ENCODE measurements at places on chromosomes 3 and 15.
A peak's percentile ranks its signal among the peaks of the same experiment; 100 is the strongest.

DNA sequence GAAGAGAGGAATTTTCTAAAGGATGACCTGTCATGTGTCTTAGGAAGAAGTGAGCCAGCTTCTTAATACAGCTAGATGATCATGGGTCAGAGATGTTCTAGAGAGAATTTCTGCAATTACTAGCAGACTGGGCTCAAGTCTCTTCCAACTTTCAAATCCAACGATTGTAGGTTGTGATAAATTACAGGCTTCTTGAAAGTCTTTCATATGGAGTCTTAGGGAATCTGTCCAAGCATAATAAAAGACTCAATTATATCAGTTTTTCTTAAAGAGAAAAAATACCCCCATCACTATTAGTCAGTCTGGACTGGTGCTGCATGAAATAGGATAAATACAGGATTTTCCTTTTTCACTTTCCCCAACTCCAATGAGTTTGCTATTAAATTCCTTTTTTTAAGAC lies 59.1 kb downstream of the DRD3 start:
- H3K27ac ChIP-seq: no peak overlapping the region
- no peak overlapping the region for H3K4me3 ChIP-seq
- H3K36me3 ChIP-seq: no peaks in the 10 kb centered on the region
- H3K27me3 ChIP-seq: no peaks in the 10 kb centered on the region
- DNase-seq: no peak

GRCh38 chr3:177300039-177300833 lies 103.0 kb upstream of the TBL1XR1 start:
- H3K36me3 ChIP-seq: no peaks in the 10 kb centered on the region
- no peak for DNase-seq
- H3K27ac ChIP-seq: no peak overlapping the region
- H3K4me3 ChIP-seq: no peak overlapping the region
- no peaks in the 10 kb centered on the region for H3K27me3 ChIP-seq

- H3K4me1 ChIP-seq: peaks cover 17% of the 10 kb centered on the region
- no peak overlapping the region for H3K27ac ChIP-seq
- no peak overlapping the region for H3K4me3 ChIP-seq
- H3K36me3 ChIP-seq: 0 out of 2 replicates have a peak, but pooled peaks cover 4% of the 10 kb centered on the region
- H3K27me3 ChIP-seq: no peaks in the 10 kb centered on the region
- no peak for DNase-seq
These were observed 50.6 kb downstream of the CMSS1 start for GRCh38 chr3:99868311-99868646.

- no peaks in the 10 kb centered on the region for H3K36me3 ChIP-seq
- no peak for DNase-seq
- H3K4me1 ChIP-seq: no peaks in the 10 kb centered on the region
- H3K27me3 ChIP-seq: no peaks in the 10 kb centered on the region
These were observed 141.8 kb downstream of the UBE2E2 start for GRCh38 chr3:23344886-23345285.

- H3K27me3 ChIP-seq: no peaks in the 10 kb centered on the region
- DNase-seq: no peak
- H3K4me3 ChIP-seq: no peak overlapping the region
- no peaks in the 10 kb centered on the region for H3K36me3 ChIP-seq
These were observed 78.3 kb downstream of the MCF2L2 start for GRCh38 chr3:183350164-183350563.

DNA sequence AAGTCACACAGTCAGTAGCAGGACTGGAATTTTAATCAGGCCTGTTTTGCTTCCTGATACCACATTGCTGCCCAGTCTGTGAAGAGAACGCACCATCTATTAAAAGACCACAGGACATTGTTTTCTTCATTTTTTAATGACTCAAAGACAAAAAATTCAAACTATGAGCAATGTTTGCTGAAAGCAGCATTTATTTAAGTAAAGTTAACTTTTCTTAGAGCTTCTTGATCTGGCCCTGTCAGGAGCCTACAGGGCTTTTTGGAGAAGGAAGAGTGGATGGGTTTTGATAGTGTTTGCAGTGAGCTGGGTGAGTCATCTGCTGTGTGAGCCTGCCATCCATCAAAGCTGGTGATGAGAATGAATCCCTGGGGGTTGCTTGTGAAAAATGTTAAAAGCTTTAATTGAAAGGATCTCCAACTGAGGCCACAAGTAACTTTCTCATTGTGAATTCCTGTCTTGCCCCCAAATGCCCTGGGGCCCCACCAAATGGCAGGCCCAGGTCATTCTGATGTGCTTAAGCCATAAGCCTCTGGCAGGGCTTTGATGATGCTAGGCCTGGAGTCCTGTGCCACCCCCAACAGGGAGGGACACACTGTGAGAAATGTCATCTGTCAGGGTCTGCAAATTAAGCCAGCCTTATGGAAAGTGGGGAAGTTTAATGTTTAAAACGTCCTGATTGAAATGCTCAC lies 136.2 kb upstream of the PFN2 start:
- no peak overlapping the region for H3K4me3 ChIP-seq
- H3K36me3 ChIP-seq: no peaks in the 10 kb centered on the region
- H3K27me3 ChIP-seq: no peaks in the 10 kb centered on the region
- H3K4me1 ChIP-seq: peaks cover 6% of the 10 kb centered on the region
- H3K27ac ChIP-seq: peak overlapping the region; percentile 63
- no peak for DNase-seq

DNA sequence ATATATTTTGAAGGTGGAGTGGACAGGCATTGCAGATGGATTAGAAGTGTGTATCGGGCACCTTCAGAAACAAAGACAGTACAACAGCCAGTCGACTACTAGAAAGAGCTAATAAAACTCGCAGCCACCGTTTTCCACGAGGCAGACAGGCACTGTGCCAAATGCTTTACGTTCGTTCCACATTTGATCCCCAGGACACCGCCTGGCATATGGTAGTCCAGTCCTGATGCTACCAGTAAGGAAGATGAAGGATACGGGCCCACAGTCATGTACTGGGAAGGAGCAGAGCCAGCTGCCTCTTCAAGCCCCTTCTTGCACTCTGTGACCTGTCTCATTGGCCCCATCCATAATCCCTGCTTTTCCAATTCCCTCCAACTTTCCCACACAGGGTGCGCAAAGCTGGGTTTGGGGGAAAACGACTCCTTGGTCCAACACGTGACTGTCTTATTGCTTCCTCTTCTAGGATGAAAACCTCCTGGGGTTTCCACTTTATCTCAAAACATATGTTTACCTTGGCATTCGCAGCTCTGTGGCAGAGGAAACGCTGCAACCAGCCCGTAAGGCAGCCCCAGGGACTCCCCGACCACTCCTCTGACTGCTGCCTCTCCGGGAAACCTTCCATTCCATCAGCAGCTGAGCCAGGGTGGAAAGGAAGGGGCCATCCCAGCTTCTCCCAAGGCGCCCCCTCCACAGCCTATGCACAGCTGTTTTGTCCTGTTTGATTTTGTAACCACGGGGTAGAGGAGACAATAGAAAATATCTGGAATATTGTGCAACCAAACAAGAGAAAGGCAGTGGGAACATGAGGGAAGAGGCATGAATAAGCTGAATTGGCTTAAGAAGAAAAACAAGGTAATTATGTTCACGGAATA lies 107.4 kb downstream of the ADAMTS17 start:
- no peaks in the 10 kb centered on the region for H3K27me3 ChIP-seq
- DNase-seq: no peak
- H3K4me3 ChIP-seq: no peak overlapping the region
- no peaks in the 10 kb centered on the region for H3K4me1 ChIP-seq
- H3K36me3 ChIP-seq: no peaks in the 10 kb centered on the region
- H3K27ac ChIP-seq: no peak overlapping the region

DNA sequence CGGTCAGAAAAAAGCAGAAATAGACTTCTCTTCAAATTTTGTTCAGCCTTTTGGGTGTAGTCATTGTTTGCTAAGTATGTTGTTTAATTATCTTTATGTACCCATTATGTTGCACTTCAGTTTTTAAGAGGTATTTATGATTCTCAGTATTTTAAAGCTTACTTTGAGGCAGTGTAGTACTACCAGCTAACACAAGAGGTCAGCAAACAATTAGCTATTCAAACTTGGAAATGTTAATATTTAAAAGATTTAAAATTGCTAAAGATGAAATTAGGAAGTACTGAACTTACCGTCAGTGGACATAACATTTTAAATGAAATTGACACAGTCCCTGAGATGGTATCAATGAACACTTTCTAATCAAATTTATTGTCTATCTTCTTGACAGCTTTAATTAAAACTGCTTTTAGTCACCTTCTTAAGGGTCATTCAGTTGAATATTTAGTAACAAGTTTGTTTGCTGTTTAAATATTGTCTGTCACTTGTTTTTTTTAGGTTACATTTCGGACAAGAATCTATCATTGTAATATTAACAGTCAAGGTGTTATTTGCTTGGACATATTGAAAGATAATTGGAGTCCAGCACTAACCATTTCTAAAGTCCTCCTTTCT lies 28.1 kb downstream of the NKIRAS1 start:
- H3K36me3 ChIP-seq: peaks cover 29% of the 10 kb centered on the region
- no peak overlapping the region for H3K4me3 ChIP-seq

GRCh38 chr3:34189133-34189532 lies 390.7 kb downstream of the PDCD6IP start:
- no peak overlapping the region for H3K4me3 ChIP-seq
- no peak for DNase-seq
- no peak overlapping the region for H3K27ac ChIP-seq
- no peaks in the 10 kb centered on the region for H3K36me3 ChIP-seq
- no peaks in the 10 kb centered on the region for H3K27me3 ChIP-seq

- no peaks in the 10 kb centered on the region for H3K4me1 ChIP-seq
- DNase-seq: no peak
- H3K27me3 ChIP-seq: no peaks in the 10 kb centered on the region
- H3K36me3 ChIP-seq: no peaks in the 10 kb centered on the region
These were observed 14.5 kb downstream of the EFCAB12 start for GRCh38 chr3:129413687-129414506.

GRCh38 chr3:42640771-42641370 lies 12.6 kb upstream of the ZBTB47 start:
- H3K36me3 ChIP-seq: peaks cover 97% of the 10 kb centered on the region
- no peak overlapping the region for H3K4me3 ChIP-seq
- no peaks in the 10 kb centered on the region for H3K4me1 ChIP-seq
- no peaks in the 10 kb centered on the region for H3K27me3 ChIP-seq
- H3K27ac ChIP-seq: no peak overlapping the region
- no peak for DNase-seq

GRCh38 chr15:79431636-79432344 lies at the start of gene MINAR1:
Gene MINAR1 (plus strand): TSS chr15:79432336. CDS start chr15:79456148, 23,812 bp downstream.
- H3K4me1 ChIP-seq: no peaks in the 10 kb centered on the region
- H3K27me3 ChIP-seq: peaks cover 91% of the 10 kb centered on the region
- DNase-seq: no peak
- H3K4me3 ChIP-seq: peak within 1 kb of the TSS; percentile 15
- H3K36me3 ChIP-seq: no peaks in the 10 kb centered on the region
- no peak within 1 kb of the TSS for H3K27ac ChIP-seq

- H3K4me3 ChIP-seq: no peak overlapping the region
- no peaks in the 10 kb centered on the region for H3K36me3 ChIP-seq
- H3K27ac ChIP-seq: no peak overlapping the region
- DNase-seq: no peak
These were observed 93.0 kb upstream of the C2CD4B start for GRCh38 chr15:62257996-62258521.

DNA sequence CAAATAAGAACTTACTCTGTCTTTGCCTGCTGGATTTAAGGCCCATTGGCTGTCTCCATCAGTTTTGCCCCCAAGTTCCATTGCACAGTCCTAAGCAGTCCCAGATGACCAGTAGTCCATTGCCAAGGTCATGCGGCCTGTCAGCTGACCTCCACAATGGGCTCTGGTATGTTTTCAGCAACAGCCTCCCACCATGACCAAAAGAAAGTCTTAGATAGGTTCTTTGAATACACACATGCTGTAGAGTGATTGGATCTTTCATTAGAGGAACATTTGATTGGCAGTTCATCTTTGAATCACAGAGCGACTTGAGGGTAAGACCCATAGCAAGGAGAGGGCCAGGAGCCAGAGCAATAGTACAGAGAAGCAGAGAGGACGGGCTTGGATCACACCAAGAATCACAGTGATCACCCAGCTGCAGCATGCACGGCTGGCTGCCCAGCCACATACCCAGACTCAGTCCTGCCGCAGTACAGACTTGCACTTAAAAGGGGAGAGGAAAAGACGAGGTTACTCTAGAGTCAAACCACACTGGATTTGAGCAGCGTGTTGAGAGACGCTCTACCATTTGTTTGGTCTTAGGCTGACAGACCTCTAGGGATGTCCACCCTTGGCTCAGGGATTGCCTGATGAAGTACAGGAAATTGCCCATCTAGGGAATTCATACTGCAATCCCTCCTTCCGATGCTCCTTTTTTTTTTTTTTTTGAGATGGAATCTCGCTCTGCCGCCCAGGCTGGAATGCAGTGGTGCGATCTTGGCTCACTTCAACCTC lies 50.4 kb downstream of the APH1B start:
- H3K4me3 ChIP-seq: no peak overlapping the region
- H3K27me3 ChIP-seq: no peaks in the 10 kb centered on the region
- no peak overlapping the region for H3K27ac ChIP-seq
- no peak for DNase-seq
- H3K4me1 ChIP-seq: peaks cover 17% of the 10 kb centered on the region
- H3K36me3 ChIP-seq: peaks cover 6% of the 10 kb centered on the region

- H3K27me3 ChIP-seq: no peaks in the 10 kb centered on the region
- H3K4me3 ChIP-seq: no peak overlapping the region
- DNase-seq: no peak
- peak overlapping the region; percentile 7 for H3K27ac ChIP-seq
These were observed 26.2 kb downstream of the RARB start for GRCh38 chr3:25454005-25454927.

DNA sequence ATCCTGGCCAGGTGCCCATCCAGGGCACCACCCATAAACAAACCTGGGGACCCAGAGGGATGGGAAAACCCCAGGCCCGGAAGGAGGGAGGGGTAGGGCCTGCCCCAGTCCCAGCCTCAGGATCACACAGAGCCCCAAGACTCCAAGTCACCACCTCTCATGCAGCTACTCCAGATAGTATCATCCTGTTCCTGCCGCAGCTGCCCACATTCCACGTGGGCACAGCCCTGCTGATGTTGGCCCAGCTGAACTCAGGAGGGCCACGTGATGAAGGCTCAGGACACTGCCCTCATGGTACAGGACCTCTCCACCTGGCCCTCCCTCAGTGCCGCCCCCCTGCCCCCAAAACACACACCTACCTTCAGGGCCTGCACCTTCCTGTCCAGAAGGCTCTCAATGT lies 69.5 kb downstream of the CACNA2D2 start:
- no peaks in the 10 kb centered on the region for H3K36me3 ChIP-seq
- H3K27ac ChIP-seq: no peak overlapping the region
- DNase-seq: no peak
- no peaks in the 10 kb centered on the region for H3K27me3 ChIP-seq
- no peak overlapping the region for H3K4me3 ChIP-seq
- no peaks in the 10 kb centered on the region for H3K4me1 ChIP-seq

- H3K36me3 ChIP-seq: no peaks in the 10 kb centered on the region
- H3K4me3 ChIP-seq: no peak overlapping the region
- no peaks in the 10 kb centered on the region for H3K27me3 ChIP-seq
- peaks cover 8% of the 10 kb centered on the region for H3K4me1 ChIP-seq
These were observed 283.2 kb upstream of the STT3B start for GRCh38 chr3:31249545-31249944.

GRCh38 chr15:97077975-97078374 lies 747.5 kb downstream of the NR2F2 start:
- no peaks in the 10 kb centered on the region for H3K36me3 ChIP-seq
- peaks cover 16% of the 10 kb centered on the region for H3K27me3 ChIP-seq
- no peak overlapping the region for H3K27ac ChIP-seq
- no peak overlapping the region for H3K4me3 ChIP-seq

- no peaks in the 10 kb centered on the region for H3K27me3 ChIP-seq
- no peak for DNase-seq
- no peak overlapping the region for H3K4me3 ChIP-seq
- peaks cover 31% of the 10 kb centered on the region for H3K36me3 ChIP-seq
- peak overlapping the region; percentile 40 for H3K27ac ChIP-seq
- H3K4me1 ChIP-seq: peaks cover 35% of the 10 kb centered on the region
These were observed 43.8 kb upstream of the FBXL22 start for GRCh38 chr15:63553388-63553791.

Measured in RWPE2 (cell line).